RCC 7860 (cell line): ENCODE measurements at places on chromosomes 4 and X.

- DNase-seq: no peak
Observed at GRCh38 chr4:122652379-122652778, 31.5 kb upstream of the IL21 start.

GRCh38 chr4:177285953-177286352, 23.7 kb upstream of the NEIL3 start:
- no peak for DNase-seq

GRCh38 chrX:115232933-115233496, 881 bp downstream of the LRCH2 start:
- no peak for DNase-seq

GRCh38 chr4:180057891-180058671, 2185.1 kb upstream of the TENM3 start:
- DNase-seq: no peak

DNA sequence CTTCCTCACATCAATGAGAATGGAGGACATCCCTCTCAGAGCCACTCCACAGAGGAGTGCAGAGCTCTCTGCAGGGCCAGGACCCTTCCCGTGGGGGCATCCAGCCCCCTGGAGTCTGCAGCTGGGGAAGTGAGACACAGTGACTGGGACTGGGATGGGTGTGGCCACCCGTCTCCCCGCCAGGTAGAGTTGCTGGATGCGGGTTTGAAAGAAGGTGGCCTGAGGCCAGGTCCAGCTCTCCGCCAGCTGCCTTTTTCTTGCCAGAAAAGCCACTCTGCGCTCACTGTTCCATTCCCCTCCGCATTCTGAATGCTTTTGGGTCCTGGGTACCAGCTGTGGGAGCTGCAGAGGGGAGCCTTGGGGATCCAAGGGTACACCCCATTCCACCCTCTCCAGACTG, 82.6 kb downstream of the ABLIM2 start:
- DNase-seq: no peak
